Stimulated activated CD4-positive, alpha-beta T cell treated with anti-CD3 and anti-CD28 coated beads, Interleukin-15, amount 100 ng/mL, for 1 hour (primary cell): ENCODE measurements at places on chromosomes 12 and 14.

- no peak for DNase-seq
These were observed 249.4 kb downstream of the ZFP36L1 start for GRCh38 chr14:68543516-68543915.

DNA sequence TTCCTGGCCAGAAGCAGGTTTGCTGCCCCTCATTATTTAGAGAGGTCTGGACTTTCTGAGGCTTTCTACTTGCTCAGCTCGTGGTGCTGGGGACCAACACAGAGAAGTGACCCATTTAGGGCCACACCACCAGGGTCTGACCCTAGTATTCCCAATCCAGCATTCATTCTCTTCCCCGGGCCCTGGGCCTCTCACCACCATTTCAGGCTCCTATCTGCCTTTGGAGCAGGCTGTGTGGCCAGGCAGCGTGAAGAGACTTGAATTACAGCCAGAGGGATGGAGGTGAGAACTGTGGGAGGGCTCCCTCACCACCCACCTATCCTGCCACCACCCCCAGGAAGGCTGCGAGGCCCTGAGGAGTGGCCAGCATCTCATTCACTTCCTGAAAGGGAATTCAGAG, 24.6 kb downstream of the FAM222A start:
- DNase-seq: no peak

DNA sequence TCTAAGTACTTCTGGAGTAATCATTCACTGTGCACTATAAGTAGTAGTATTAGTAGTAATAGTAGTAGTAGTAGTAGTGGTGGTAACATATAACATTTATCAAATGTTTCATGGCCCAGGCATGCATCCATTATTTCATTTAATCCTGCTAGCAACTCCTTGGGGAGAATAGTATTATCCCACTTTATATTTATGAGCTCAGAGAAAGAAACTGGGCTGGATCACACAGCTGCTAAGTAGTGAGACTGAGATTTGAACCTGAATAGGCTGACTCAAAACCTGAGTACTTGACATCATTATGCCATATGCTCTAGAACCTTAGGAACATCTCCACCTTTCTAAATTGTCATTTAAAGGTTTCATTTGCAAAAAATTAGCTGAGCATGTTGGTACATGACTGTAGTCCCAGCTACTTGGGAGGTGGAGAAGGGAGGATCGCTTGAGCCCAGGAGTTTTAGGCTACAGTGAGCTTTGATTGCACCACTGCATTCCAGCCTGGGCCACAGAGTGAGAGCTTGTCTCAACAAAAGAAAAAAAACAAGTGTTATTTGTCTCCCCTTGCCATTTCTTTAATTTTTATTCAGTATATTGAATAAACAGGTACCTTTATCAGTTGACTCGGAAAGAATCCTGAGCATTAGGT, 11.4 kb upstream of the NID2 start:
- DNase-seq: no peak

- DNase-seq: no peak
These were observed 29.4 kb upstream of the GPR68 start for GRCh38 chr14:91273885-91274273.

- no peak for DNase-seq
These were observed 526.4 kb upstream of the LMO3 start for GRCh38 chr12:17132336-17132735.

GRCh38 chr12:75360920-75361319, 26.4 kb downstream of the GLIPR1L1 start:
- no peak for DNase-seq

- DNase-seq: no peak
These were observed 79.2 kb upstream of the USP44 start for GRCh38 chr12:95630496-95630895.

- DNase-seq: peak; percentile 3
These were observed 527 bp downstream of the CAMKK2 start for GRCh38 chr12:121295746-121296617.

DNA sequence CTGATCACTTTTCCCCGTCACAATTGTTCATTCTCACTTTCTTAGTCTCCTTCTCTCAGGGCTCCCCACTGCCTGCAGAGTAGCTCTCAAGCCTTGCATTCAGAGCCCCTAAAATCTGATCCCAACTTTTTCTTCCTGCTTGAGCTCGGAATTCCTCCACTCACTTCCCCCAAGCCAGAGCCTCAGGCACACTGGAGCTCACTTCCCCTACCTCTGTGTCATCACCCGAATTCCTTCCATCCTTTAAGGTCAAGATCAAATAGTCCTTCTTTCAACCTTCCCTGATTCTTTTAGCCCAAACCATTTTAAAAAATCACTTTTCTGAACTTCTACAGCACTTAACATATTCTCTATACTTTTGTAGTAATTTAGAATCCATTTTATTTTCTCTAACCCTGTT, 34.1 kb upstream of the ATP23 start:
- no peak for DNase-seq

DNA sequence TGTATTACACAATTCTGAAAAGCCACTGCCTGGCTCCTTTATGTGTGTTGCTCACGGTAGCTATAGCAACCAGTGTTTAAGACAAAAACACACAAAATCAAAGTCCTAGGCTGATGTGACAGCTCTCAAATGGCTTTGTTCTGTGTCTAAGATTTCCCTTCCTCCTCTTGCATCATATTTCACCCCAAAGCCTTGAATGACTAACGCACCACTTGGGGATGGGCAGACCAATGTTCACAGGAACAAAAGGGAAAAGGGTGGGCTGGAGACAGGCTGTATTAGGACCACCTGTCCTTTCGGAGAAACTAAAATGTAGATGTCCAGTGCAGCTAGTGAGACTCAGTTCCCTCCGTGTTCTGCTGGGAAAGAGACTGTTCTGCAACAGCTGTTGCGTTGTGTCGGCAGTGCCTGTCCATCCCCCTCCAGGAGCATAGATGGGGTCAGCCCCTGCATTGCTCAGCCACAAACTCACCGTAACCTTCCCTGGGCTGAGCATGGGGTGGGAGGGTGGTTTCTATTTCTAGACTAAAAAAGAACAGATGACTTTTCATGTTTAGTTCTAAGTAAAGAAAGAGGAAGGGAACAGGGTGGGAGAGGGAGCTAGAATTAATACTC, 26.8 kb upstream of the DAAM1 start:
- no peak for DNase-seq

DNA sequence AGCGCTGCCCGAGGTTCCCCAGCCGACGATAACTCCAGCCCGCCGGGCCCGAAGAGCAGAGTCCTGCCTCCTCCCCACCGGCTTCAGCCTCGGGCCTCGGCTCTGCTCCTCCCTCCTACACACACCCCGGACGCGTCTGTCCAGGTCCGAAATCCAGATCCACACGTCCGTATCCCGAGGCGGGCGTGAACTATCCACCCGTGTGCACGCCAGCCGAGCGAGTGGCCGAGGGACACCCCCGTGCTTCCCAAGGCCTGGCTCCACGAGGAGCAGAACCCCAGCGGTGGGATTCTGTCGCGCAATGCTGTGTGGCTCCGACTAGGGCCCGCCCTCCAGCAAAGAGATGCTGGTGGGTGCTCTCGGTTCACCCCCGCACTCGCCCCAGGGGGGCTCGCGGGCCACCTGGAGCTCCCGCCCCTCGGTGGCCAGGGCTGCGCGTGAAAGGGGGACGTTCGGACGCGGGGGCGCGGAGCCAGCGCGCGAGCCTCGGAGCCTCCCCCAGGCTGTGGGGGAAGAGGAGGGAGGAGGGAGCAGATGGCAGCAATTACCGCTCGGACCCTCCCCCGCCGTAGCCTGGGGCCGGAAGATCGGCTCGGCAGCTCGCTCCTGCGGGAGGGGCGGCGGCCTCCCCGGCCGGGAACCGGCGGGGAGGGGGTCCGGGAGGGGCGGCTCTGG, 18.9 kb upstream of the ANKRD33 start:
- no peak for DNase-seq
